ENCODE measurements at places on chromosomes 3 and 15.

- no peak for DNase-seq
These were observed 42.3 kb upstream of the IQSEC1 start for GRCh38 chr3:13115576-13115910.

DNA sequence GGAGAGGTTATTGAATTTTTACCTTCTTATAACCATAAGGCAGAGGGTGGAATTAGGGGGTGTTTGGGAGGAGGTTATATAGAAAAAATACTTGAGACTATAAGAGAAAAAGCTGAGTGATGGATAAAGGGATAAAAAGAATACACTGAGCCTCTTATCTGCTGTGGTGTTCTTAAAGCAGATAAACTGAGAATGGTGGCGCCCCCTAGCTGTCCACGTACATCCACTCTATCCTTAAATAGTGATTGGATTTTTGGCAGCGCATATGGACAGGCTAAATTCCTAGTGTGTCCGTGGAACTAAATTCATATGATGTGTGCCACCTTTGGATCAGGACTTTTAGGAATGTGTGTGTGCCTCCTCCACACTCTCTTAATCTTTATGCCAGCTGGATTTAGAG is 121.1 kb downstream of the OXSM start:
- DNase-seq = peak; percentile 65

- DNase-seq = no peak
These were observed 101.1 kb downstream of the CMSS1 start for GRCh38 chr3:99918715-99919114.

DNA sequence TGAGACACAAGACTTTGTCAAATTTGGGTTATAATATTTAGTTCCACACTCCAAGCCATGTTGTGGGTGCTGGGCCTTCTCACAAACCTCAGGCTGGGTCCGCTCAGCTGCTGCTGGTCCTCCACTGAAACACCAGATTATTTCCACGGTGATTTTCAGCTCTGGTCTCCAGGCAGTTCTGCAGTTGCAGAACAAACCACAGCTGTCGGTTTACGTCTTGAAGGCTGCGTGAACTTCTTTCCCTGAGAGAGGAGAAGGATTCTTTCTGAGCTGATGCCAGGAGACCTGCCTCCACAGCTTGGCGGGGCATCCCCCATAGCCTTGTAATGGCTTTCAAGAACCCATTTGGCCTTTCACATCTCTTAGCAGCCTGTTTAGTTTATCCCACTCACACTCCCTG is 16.2 kb downstream of the GALNT15 start:
- no peak for DNase-seq

GRCh38 chr3:195033531-195034091 is 237.3 kb downstream of the XXYLT1 start:
- no peak for DNase-seq

Measured in activated naive CD4-positive, alpha-beta T cell treated with anti-CD3 and anti-CD28 coated beads, Interleukin-2, amount 10 ng/mL, durations not matched to agents 7 days and 5 days (primary cell).